Fibroblast of skin of back (primary cell): ENCODE measurements at places on chromosomes 4 and X.

GRCh38 chr4:153294631-153295030 lies 49.9 kb upstream of the MND1 start:
- peak; percentile 6 for DNase-seq

GRCh38 chr4:85953651-85954018 lies 406.2 kb downstream of the MAPK10 start:
- DNase-seq, result peak; percentile 77

- DNase-seq, result peak; percentile 68
Measured at GRCh38 chrX:129523079-129523911, at the start of gene SMARCA1. TSS of gene SMARCA1 (minus strand) at chrX:129523490. CDS start at chrX:129523370, 120 bp downstream.

DNA sequence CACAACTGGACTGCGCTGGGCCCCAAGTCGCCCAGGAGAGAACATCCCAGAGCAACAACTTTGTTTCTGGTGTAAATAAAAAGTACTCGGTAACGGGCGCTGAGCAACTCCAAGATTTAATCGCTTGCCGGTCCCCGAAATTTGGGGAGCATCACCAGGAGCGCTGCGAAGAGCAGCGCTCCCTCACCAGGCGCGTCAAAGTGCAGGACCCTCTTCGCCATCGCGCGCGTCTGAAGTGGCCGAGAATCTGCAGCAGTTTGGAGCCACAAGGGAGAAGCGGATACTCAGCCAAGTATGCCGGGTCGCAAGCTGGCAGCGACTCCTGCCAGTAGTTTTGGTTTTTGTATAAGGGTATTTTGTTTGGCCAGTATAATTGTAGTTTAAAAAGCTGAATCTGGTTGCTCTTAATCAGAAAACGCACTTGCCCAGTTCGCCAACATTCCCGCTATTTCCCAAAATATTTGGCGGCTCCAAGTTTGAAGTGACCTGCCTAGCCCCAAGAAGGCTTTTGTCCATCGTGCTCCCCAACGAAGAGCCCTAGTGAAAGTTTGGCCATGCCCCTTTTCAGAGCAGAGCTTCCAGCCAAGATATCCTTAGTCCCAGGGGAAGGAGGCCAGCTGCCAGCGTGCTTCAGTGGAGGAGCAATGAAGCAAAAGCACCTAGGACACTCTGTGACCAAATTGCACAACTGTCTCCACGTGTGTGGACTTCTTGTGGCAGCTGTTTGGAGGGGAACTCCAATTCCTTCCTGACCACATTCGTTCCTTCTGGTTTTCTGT lies 557 bp upstream of the KDR start:
- DNase-seq, result peak; percentile 39

- DNase-seq, result no peak
Measured at GRCh38 chr4:55247521-55247920, 98.5 kb upstream of the SRD5A3 start.

DNA sequence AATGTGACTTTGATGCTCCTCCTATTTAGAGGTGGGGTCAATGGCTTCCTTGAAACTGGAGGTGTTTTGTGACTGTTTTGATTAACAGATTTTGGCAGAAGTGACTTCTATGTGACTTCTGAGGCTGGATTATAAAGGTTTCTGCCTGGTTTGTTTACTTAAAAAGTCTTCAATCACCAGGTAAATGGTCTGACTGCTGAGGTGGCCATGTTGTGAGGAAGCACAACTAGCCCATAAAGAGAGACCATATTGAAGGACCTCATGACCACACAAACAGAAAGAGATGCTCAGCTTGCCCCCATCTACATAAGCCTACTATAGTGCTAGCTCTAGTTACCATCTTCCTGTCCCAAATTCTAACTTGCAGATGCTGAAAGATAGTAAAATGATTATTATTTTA lies 14.3 kb upstream of the LSM6 start:
- DNase-seq, result no peak

GRCh38 chr4:80608281-80608980 lies 272.9 kb downstream of the CFAP299 start:
- DNase-seq, result peak; percentile 21

DNA sequence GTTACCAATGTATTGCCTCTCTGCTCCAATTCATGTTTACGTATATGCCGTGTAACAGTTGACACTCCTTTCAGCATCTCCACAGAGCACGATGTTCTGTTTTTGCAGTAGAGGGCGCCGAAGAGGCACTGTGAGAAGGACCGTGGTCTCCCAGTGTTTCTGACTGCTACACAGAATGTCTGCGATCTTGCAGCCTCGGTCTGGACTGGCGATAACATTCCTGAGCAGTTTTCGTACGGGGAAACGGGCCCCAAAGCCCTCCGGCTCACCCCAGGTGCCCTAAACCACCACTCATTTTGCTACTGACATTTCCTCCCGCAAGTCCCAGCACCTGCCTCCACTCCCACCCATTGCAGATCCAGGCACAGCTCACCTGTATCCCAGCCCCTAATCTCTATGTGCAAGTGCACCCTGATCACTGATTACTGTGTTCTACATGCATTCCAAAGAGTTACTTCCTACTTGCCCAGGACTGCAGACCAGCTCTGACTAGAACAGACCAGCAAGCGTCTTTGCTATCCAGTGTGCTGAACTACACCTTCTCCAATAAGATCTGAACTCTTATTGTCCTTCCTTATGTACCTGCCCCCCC lies 12.4 kb upstream of the NFXL1 start:
- peak; percentile 61 for DNase-seq

GRCh38 chrX:5324546-5324945 lies 904.1 kb downstream of the NLGN4X start:
- no peak for DNase-seq

- DNase-seq, result peak; percentile 33
Measured at GRCh38 chrX:134760650-134761049, 102.4 kb upstream of the PLAC1 start.

DNA sequence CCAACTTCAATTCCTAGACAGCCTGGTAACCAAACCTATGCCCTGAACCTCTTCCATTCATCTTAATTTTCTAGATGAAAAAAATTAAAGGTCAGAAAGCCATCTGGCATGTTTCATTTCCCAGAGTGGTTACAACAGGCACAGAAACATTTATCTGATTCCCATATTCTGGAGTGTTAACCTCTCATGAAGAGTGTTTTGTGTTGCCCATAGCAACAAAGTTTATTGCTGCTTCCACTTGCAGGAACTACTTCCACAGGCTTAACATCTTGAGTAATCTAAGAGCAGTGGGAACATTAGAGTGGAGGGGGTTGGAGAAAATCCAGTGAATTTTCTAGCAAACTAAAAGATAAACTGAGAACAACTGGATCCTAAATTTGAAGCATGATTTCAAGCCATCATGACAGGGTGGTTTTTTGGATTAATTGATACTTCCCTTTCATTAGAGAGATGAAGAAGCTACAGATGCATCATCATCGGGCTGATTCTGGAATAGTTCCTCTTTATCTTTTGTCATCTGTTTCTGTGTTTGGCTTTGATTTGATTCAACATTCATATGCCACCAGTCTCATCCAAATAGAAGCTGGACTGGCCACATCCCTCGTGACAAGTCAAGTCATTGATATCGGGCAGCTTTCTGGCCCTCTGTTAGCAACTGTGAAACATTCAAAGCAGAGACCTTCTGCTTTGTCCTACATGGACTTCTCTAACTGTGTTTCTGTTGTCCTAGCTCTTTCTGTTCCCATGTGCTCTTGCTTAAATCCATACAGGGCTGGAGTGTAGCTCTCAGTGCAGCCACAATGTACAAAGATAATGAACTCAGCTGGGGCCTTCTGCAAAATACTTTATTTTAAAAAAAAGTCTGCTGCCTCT lies 167.3 kb downstream of the MID1IP1 start:
- no peak for DNase-seq

DNA sequence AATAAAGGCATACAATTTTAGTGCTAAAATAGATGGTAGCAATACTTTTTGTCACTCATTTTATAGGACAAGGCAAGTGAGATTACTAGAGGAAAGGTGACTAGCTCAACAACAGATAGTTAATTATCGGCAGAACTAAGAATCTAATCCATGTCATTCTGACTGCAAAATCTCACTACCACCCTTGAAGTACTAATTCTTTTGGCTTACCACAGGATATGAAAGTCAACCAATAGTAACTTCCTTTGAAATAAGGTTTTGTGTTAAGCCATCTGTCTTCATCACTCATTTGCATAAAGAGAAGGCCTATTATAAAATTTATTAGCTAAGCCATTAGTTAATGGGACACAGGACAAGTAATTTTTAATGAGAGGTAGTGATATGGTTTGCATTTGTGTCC lies 25.3 kb upstream of the ZMAT1 start:
- no peak for DNase-seq

DNA sequence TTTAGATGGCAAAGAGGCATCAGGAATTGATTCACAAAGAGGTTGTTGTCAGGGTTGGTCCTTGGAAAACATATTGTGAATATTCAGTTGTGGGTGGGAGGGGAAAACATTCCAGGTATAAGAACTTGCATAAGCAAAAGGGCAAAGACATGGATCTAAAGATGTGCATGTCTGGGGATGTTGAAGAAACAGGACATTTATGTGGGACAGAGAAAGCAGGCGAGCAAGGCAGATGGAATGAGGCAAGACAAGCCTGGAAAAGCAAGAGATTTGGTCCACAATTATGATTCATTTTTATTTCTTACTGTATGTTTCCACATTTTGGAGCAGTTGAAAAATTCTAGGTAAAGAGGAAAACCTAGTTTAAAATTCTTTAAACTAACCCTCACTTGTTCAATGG lies 134.9 kb upstream of the CXXC4 start:
- DNase-seq, result no peak

DNA sequence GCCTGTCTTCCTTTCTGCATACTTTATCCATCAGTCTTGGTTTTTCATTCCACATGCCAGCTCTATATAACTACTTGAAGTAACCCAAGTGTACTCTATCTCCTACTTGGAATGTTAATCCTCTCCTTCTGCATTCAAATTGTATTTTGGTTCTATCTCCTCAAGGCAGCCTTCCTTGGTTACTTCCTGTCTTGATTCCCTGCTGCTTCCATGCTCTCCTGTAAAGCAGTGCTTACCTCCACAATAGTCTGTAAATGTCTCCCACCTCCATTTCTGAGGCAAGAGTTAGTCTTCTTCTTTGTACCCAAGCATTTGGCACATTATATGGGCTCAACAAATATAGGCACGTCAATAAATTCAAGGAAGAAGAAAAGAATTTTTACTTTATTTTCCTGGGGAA lies 298.4 kb downstream of the ARHGAP24 start:
- no peak for DNase-seq

DNA sequence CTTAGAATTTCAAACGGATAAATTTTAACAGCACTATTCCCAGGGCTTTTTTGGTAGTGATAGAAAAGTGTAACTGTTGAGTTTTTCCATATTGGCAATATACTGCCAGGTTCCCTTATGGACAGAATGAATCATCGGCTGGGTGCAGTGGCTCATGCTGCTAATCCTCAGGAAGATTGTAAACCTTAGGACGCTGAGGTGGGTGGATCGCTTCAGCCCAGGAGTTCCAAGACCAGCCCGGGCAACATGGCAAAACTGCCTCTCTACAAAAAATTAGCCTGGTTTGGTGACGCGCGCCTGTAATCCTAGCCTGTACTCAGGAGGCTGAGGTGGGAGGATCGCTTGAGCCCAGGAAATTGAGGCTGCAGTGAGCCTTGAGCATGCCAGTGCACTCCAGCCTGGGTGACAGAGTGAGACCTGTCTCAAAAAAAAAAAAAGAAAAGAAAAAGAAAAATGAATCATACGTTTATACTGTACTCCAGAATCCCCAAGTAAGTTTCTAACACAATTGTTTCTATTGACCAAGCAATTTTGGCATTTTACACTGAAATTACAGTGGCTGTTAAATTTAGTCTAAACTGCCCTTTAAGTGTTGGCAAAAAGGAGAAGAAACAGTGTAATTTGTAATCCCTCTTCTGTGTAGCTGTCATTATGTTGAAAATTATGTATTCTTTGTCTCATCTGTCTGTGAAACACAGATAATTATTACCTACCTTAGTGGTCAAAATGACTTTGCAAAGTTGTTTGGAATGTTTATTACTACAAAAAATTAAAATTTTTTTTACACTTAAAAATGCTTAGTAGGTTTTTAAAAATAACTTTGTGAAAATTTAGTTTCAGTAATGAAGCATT lies 1.8 kb downstream of the SLC30A9 start:
- no peak for DNase-seq

DNA sequence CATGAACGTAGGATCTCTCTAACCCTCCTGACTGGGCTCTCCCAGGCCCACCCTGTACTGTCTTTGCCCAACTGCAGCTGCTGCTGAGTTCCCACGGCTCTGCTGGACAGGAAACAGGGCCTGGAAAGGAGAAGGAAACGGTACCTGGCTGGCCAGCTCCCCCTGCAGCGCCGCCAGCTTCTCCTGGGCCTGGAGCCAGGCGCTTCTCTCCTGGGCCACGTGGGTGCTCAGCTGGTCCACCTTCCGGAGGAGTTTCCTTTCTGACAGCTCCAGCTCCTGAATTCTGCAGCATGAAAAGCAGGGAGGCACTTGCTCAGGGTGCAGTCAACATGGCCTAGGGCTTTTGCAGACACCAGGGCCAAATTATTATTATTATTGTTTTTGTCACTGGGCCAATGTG lies 6.5 kb downstream of the C4orf50 start:
- no peak for DNase-seq

- DNase-seq, result no peak
Measured at GRCh38 chr4:146018247-146018646, 79.6 kb upstream of the ZNF827 start.

- no peak for DNase-seq
Measured at GRCh38 chr4:2385516-2385915, 32.9 kb downstream of the ZFYVE28 start.

DNA sequence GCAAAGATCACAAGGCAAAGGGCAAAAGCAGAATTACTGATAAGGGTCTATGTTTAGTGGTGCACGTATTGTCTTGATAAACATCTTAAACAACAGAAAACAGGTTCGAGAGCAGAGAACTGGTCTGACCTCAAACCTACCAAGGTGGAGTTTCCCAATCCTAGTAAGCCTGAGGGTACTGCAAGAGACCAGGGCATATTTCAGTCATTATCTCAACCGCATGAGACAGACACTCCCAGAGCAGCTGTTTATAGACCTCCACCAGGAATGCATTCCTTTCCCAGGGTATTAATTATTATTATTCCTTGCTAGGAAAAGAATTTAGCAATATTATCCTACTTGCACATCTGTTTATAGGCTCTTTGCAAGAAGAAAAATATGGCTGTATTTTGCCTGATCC lies 51.5 kb downstream of the NPNT start:
- DNase-seq, result peak; percentile 23

GRCh38 chrX:143754183-143754582 lies 33.6 kb upstream of the SPANXN2 start:
- DNase-seq, result no peak

- DNase-seq, result no peak
Measured at GRCh38 chr4:114078636-114079035, 99.2 kb upstream of the ARSJ start.

DNA sequence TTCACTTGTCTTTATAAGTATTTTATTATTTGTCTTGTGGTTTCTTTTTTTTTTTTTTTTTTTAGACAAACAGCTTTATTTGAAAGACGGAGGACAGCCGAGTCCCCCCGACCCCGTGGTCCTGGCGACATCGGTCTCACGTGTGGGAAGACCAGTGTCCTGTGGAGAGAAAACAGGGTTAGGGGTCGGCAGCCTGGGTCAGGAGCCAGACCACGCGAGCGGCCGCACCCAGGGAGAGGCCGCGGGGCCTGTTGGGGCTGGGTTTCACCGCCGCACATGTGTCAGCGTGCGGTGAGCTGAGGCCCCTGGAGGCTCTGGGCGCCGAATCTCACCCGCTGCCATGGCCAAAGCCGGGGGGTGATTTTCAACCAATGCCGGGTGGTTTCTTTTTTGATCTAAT lies 17.8 kb upstream of the RAB33B start:
- no peak for DNase-seq

GRCh38 chr4:118991686-118992085 lies 103.0 kb downstream of the SYNPO2 start:
- no peak for DNase-seq
